GM12865 (cell line): ENCODE measurements at places on chromosomes 2 and 18.

DNA sequence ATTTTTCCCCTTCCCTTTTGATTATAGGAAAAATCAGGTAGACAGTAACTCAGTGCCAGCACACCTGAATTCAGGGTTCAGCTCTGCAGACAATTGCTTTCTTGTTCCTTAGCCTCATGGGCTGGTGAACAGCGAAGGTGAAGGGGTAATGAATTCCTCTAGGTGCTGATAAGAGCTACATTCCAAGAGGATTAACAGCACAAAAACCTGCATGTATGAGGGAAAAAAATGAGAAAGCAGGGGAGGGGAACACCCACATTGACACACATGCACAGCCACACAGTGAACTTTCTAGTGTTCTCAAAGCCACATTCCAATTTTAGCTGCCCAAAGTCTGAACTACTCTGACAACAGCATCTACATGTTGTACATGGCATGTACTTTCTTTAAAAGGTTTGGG, 46.1 kb downstream of the SPATS2L start:
- DNase-seq = no peak

DNA sequence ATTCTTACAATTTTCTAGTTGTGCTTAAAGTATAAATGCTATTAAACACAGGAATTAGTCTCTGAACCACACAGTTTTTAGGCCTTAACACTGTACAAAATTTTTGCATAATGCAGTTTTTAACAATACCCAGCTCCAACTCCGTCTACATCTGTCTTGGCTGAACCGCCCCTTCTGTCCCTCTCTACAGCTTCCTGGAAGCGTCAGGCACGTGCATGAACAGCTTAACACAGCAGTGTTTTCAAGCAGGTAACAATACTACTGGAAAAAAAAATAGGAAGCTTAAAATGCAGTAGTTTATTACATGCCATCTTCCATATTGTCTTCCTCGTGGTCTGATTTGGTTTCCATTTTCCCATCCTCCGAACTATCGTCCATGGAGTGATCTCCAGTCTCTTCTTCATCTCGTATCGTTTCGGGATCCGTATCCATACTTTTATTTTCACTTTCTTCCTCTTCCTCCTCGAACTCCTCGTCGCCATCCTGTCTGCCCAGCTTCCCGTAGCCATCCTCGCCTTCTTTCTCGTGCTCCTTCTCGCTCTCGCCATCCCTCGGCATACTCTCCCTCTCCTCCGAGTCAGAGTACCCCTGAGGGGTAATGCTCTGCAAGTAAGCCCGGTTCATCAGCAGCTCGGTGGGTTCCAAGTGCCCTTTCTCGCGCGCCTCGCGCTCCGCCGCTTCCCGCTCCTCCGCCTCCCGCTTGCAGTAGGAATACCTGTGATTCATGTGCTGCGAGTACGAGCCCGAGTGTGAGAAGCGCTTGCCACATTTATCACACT, 130.6 kb downstream of the ZEB2 start:
- no peak for DNase-seq

- DNase-seq = no peak
Measured at GRCh38 chr2:225735844-225736243, 336.3 kb downstream of the NYAP2 start.

DNA sequence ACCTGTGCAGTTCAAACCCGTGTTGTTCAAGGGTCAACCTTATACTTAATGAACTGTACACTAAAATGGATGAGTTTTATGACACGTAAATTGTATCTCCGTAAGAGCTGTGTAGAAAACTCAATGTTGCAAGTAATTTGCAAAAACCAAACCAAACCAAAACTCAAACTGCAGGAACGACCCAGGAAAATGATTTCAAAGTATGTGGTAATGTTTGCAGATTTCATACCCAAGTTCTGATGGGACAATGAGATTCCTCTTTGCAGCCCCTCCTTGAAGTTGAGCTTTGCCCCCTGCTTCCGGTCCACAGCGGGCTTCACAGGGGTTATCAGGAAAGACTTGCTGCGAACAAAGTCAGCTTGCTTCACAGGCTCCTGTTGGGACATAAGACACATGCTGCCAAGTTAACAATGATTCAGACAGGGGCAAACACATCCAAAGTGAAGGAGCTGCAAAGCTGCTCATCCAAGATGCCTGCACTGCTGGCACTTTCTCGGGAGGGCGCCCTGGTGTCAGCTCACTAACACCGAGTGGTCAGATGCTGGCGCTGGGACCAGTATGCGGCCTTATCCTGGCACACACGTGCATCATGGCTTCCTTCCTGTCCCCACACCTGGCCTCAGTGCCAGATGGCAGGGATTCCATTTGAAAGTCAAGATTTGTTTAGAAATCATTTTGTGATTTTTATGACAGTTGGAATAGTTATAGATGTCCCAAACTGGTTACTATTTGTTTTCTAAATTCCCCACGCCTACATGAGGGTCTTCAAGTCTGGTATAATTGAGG, 65.2 kb upstream of the MGAT4A start:
- no peak for DNase-seq

DNA sequence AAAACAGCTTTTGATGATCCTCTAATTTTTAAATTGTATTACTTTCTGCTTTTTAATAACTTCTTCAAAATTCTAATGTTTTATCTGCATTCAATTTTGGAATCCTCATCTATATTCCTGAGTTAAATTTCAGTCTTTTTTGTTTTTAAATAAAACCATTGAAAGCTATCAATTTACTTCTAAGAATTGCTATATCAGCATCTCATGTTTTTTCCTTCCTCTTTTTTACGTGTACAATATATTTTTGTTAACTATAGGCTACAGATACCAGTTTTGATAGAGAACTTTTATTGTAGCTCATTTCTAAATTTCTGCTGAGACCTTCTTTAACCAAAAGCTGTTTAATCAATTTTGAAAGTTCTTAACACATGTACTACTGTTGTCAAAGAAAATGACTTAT, 84.5 kb downstream of the SS18 start:
- DNase-seq = no peak

GRCh38 chr18:32868406-32868805, 95.6 kb upstream of the KLHL14 start:
- no peak for DNase-seq

GRCh38 chr2:184527058-184527457, 71.3 kb upstream of the ZNF804A start:
- DNase-seq = no peak

DNA sequence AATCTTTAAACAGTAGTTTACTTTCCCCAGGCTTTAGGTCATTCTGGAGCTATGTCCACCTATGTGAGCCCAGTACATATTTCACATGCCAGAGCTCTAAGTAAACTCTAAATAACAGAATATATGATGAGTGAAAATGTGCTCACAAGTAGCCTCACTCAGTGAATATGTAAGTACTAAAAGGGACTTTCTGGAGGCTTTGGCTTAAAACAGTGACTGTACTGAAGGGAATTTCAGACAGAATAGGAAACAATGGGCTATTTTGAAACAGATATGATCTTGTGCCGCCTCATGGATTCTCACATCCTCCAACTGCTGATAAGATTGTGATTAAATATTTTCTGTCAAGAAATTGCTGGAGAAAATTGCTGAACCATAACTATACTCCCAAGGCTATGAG, 747.9 kb downstream of the SOCS6 start:
- no peak for DNase-seq
